Cardiac muscle cell (in vitro differentiated cells and primary cell): ENCODE measurements at places on chromosomes 13 and 19.

GRCh38 chr19:33507021-33507956 lies 14.3 kb downstream of the PEPD start:
- no peak for DNase-seq

GRCh38 chr13:47455626-47456025 lies 545.4 kb downstream of the SUCLA2 start:
- peak; percentile 20 for DNase-seq

DNA sequence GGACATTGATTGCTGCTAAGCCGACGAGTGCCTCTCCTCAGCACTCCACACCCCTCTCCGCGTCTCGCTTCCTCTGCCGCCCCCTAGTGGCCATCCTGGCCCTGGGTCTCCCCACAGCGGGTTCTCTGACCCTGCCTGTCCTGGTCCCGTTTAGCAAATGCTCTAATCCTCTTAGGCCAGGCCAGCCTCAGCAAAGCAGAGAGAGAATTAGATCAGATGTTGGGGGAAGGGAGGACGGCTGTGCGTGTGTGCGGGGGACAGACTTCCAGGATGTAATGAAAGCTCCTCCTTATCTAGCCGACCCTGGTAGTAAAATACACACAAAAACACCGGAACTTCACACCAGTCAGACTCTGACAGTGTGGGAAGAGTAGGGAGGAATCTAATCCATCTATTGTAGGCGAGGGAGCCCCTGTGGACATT lies 4.5 kb downstream of the TPRX2 start:
- peak; percentile 81 for DNase-seq

GRCh38 chr13:52975161-52975560 lies 53.5 kb upstream of the OLFM4 start:
- DNase-seq: no peak

DNA sequence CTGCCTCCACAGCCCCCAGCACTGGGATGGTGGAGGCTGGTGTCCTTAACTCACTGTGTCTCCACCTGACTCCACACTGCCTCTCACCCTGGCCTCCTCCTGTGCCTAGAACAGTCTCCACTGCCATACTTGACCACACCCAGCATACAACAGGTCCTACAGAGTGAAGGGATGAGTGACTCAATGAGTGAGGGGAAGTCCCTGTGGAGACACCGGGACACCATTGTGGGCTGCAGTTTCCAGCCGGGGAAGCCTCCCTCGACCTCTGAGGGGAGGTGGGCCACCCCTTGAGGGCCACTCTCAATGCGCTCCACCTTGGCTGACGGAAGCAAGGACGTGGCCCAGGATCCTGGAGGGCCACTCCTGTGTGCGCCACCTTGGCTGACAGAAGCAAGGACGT lies 2.8 kb upstream of the ZNF135 start:
- DNase-seq: no peak

GRCh38 chr19:15449620-15450527 lies at the start of gene WIZ:
Gene WIZ (minus strand): TSS chr19:15449956. CDS start chr19:15448307, 1,649 bp downstream.
- DNase-seq: peak; percentile 87

DNA sequence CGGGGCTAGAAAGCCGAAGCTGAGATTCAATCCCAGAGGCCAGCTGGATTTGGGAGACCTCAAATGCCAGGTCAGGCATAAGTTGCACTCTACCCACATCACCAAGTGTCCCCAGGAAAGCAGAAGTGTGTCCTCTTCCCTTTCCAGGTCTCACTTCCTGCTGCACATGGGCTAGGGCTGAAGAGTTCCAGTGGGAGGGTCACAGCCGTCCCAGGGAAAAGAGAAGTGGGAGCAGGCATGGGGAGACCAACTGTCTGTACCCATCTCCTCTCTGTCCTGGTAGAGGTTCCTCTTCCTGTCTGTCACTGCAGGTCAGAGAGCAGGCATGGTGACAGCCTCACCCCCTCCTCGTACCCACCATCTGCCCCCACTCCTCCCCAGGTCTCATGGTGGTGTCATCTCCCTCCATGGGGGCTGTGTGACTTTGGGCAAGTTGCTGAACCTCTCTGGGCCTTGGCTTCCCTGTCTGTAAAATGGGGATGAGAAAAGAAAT lies 14.8 kb downstream of the AXL start:
- no peak for DNase-seq

DNA sequence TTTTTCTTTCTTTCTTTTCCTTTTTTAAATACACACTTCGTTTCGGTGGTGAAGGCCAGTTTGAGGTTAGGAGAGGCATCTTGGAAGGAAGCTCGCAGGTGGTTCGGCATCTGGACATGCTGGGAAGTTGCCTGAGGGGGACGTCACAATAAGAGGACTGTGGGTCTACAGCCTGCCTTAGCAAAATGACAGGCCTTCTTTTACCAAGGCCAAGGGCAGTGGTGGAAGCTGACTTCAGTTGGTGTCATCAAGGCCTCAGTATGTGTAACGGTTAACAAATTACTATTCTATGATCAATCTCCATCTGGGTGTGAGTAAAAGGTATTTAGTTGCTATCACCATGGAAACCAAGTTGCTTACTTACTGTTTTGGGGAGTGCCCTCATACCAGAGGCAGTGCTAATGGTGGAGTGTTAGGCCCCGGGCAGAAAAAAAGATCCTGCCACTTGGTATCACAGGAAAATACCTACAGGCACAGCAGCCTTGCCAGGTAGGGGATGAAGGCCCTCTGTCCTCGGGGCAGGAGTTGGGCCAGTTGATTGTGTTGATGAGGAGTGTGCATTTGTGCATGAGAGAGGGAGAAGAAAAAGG lies 10.3 kb downstream of the ACTN4 start:
- DNase-seq: no peak

GRCh38 chr19:17989425-17990094 lies 18.4 kb upstream of the ARRDC2 start:
- no peak for DNase-seq

DNA sequence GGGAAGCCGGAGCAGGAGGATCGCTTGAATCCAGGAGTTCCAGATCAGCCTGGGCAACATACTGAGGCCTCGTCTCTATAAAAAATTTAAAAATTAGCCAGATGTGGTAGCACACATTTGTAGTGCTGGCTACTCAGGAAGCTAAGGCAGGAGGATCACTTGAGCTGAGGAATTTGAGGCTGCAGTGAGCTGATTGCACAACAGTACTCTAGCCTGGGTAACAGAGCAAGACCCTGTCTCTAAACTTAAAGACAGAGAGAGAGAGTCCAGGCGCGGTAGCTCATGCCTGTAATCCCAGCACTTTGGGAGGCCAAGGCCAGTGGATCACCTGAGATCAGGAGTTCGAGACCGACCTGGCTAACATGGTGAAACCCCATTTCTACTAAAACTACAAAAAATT lies 4.4 kb downstream of the IFNL3 start:
- DNase-seq: no peak

DNA sequence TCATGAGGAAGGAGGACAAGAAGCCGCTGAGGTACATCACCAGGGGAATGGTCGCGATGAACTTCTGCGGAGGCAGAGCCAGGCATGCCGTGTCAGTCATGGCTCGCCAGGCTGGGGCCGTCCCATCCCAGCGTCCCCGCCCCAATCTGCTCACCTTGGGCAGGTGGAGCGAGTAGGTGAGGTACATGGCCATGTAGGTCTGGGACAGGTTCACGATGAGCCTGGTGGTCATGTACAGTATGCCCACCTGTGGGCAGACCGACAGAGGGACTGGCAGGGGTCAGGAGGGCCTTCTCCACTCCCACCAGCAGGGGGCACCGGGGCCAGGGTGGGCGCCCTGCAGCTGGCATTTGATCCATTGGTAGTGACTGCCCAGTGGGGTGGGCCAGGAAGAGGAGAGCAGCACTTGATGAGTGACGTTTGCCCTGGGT lies 8.3 kb downstream of the TEKTIP1 start:
- no peak for DNase-seq

DNA sequence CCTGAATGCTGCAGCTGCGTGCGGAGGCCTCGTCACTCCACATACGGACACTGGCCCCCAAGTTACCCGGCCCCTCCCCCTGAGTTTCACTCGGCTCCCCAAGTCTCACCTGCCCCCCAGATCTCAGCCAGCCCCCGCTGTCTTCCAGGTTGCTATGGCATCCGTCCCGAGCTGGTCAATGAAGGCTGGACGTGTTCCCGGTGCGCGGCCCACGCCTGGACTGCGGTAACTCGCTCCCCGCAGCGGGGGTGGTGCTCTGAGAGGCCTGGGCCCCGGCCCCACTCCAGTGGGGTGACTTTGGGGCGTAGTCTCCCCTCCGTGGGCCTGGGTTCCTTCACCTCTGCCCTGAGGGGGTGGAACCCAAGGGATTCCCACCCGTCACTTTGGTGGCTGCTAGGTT lies 168.2 kb downstream of the KDM4B start:
- DNase-seq: no peak

DNA sequence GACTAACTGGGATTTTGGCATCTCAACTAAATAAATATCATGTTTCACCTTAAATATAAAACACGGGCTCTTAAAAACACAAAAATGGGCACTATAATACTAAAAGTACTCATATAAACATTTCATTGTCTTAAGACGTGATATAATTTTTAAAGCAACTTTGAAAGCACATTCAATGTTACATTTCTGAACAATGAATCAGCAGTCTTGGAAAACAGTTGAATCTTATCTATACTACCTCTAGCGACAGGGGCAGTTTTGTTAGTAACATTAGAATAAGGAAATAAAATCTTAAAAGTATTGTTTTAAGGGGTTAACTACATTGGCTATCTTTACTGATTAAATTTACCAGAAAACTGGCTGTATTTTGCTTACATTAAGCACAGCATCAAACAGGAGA lies 156.9 kb downstream of the UGGT2 start:
- DNase-seq: peak; percentile 56

DNA sequence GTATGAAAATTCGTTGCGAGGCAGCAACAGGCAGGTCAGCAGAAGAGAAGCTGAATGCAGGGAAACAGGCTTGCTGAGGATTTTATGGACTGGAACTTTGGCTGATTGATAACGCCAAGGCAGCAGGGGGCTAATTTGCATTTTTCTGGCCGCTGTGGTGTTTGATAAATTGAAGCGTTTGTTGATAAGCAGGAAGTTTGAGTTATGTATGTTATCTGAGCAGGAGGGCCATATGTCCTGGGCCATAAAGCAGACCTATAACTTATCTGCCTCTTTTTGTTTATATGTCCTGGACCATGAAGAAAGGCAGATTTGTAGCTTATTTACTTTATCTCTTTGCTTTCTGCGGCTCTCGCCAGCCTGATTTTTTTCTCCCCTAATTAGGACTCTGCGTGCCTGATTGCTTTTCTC lies 65.9 kb downstream of the ZNF627 start:
- no peak for DNase-seq

DNA sequence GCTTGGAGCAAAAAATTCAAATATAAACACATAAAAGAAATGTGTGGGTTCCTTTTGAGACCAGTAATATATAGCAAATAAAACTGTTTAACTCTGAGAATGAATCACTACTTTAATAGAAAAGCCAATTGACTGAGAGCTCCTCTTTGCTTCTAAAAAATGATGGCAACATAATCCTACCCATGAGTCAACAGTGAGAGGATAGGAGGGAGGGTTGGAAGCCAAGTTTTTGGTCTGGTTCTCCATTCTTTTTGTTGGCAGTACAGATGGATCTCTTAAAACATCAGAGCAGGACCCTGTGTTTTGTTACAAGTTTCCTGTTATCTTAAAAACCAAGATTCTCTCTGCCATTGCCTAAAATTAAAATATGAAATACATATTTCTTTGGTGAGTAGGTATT lies 50.0 kb upstream of the POSTN start:
- peak; percentile 74 for DNase-seq

DNA sequence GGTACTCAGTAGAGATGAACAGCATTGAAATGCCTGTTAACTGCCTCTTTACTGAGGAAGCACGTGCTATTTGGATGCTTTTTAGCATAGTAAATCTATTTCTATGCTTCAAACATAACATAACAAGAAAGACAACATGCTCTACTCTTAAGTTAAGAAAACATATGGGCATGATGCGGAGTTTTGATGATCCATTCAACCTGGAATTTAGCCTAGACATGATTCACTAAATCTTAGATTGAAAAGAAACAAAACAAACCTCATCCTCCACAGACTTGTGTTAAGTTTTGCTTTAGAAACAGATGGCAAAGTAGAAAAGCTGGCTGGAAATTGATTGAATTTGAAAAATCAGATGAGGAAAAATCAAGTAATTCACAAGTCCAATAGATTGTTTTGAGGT lies 593.8 kb downstream of the OLFM4 start:
- no peak for DNase-seq

DNA sequence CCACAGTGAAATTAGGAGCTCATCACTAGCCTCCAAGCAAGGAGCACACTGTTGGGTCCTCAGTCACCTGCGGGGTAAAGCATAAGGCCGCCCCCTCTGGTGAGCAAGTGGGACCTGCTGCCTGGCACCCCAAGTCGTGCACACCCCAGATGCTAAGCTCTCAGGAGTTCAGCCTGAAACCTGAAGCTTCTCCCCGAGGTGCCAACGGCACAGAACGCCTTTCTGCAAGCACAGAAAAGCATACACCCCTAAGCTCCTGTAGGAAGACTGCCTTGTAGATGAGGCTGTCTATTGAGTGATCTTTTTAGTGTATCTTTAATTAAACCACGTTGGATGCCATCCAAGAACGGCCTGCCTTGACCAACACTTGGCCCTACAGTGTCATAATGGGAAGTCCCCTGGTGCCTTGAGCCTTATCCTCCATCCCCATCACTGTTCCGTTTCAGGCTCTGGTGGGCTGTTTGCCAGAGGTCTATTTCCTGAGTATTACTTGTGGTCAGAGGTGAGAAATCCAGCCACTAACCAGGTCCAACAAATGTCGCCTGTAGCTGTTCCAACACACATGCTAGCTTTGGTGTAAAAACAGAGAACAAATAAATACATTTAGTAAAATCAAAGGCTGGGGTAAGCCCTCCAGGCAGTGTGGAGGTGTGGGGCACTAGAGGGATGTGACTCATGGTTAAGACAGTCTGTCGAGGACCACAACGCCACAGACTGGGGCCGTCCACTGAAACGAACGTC lies 44.8 kb downstream of the C13orf42 start:
- DNase-seq: no peak

GRCh38 chr13:78592584-78592983 lies 10.8 kb downstream of the POU4F1 start:
- no peak for DNase-seq

DNA sequence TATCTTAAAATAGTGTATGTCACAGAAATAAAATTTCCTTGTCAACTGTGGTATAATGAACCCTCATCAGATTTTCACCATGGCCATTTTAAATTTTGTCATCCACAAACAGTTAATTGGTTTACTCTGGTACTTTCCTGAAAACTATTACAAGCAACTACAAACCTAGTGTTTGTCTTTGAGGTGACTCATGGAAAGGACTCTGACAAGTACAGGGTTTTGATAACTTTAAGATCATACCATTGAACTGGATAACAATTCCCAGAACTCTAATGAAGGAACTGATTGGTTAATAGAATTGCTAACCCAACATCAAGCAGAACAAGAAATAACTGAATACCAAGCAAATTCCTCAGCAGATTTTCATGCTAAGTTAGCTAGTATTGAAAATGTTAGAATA lies 237.7 kb upstream of the IPO5 start:
- peak; percentile 20 for DNase-seq

GRCh38 chr13:107379407-107380155 lies 811.6 kb upstream of the ARGLU1 start:
- DNase-seq: no peak

- peak; percentile 62 for DNase-seq
Measured at GRCh38 chr13:110138010-110138699, 168.8 kb downstream of the COL4A1 start.
